Activated CD4-positive, alpha-beta T cell treated with anti-CD3 and anti-CD28 coated beads, Interleukin-2, amount 10 ng/mL, durations not matched to agents 7 days and 5 days (primary cell): ENCODE measurements at places on chromosomes 3 and 15. TPM values are rescaled to one million over a fixed set of nuclear protein-coding genes. Genes with fewer than 3 reads are reported as not detected.
A peak's percentile ranks its signal among the peaks of the same experiment; 100 is the strongest.

- DNase-seq = no peak
- peaks cover 28% of the 10 kb centered on the region for H3K27me3 ChIP-seq
- H3K4me1 ChIP-seq = no peaks in the 10 kb centered on the region
- no peak overlapping the region for H3K27ac ChIP-seq
Observed at GRCh38 chr3:53795789-53796560, 50.2 kb downstream of the CHDH start.

DNA sequence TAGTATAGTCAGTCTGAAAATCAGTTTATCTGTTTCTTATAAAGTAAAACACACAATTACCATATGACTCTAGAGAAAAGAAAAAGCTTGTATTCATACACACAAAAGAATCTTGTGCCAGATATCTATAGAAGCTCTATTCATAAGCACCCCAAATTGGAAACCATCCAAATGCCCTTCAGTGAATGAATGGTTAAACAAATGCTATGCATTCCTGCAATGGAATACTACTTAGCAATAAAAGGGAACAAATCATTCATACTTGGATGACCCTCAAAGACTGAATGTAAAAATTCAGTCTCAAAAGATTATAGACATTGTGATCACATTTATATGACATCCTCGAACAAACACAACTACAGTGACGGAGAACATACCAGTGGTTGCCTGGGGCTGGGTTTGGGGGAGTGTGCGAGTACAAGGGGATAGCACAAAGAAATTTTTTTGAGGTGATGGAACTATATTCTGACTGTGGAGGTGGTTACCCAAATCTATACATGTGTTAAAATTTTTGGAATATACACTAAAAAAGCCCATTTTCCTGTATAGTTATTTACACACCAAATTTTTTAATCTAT, 680.6 kb downstream of the NTRK3 start:
- H3K4me3 ChIP-seq = no peak overlapping the region
- no peak overlapping the region for H3K27ac ChIP-seq
- no peaks in the 10 kb centered on the region for H3K4me1 ChIP-seq

DNA sequence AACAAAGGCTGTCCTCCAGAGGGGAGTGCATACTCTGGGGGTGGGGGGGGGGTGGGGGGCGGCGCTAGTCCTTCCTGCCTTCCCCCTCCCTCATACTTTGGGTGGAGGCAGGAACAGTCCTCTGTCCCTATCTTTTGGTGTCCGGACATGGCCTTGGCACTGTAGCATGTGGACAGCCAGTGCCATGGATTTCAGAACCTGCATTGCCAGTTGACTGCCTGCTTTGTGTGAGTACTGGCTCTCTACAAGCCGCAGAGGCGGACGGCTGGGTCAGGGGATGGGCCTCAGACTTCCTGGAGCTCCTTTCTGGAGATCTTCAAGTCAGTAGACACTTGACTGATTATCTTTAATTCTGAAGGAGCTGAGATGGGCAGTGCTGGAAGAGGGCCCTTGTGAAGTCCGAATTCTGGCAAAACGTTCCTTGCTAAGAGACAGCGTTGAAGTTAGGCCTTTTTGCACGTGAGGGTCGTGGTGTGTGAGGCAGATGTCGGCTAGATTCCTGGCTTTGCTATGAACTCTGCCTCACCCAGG, 2.5 kb downstream of the CLDN11 start:
- peaks cover 43% of the 10 kb centered on the region for H3K27me3 ChIP-seq
- no peak for DNase-seq
- H3K36me3 ChIP-seq = peaks cover 3% of the 10 kb centered on the region

DNA sequence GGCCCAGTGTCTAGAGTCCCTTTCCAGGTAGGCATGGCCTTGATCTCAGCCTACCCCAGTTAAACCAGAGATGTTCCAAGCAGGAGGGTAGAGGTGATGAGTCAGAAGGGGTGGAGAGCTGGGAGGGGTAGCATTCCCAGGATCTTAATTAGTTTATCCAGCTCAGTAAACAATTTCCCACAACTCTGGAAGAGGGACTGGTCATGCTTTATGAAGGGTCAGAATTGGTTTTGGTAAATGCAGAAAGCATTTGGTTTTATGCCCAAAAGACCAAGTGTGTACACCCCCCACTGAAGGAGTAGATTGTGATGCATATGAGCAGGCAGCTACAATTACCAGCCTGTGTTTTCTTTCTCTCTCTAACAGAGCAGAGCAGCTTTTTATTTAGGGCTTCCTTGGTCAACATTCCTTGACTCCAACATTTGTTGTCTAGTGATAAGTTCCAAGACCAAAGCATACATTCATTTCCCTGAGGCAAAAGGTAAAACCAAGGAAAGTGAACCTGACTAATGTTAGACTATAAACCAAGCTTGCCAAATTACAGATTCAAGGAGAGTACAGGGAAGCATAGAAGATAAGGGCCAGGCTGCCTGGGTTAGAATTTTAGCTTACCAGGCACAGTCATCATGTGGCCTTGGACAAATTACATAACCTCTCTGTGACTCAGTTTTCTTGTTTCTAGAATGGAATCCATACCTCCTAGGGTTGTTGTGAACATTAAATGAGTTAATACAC, 17.6 kb downstream of the EXOSC7 start:
- DNase-seq = no peak
- no peak overlapping the region for H3K4me3 ChIP-seq
- H3K36me3 ChIP-seq = peaks cover 62% of the 10 kb centered on the region

DNA sequence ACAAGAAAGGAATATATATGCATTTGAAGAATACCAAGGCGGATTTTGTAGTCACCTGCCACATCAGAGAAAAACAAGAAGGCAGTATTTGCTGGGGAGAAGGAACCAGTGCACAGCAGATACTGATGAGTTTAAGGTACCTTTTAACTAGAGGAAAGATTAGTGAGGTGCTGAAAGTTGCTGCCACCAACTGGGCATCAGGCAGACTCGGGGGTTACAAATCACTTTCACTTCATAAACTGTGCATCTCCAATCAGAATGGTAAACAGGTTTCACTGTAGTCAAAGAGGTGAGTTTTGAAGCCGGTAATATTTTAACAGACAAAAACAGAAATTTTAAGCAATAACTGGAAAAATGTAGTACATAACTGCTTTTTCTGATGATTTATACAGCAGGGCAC, 4.1 kb downstream of the FBN1 start:
- peaks cover 10% of the 10 kb centered on the region for H3K4me1 ChIP-seq
- H3K27me3 ChIP-seq = peaks cover 38% of the 10 kb centered on the region
- H3K4me3 ChIP-seq = no peak overlapping the region

DNA sequence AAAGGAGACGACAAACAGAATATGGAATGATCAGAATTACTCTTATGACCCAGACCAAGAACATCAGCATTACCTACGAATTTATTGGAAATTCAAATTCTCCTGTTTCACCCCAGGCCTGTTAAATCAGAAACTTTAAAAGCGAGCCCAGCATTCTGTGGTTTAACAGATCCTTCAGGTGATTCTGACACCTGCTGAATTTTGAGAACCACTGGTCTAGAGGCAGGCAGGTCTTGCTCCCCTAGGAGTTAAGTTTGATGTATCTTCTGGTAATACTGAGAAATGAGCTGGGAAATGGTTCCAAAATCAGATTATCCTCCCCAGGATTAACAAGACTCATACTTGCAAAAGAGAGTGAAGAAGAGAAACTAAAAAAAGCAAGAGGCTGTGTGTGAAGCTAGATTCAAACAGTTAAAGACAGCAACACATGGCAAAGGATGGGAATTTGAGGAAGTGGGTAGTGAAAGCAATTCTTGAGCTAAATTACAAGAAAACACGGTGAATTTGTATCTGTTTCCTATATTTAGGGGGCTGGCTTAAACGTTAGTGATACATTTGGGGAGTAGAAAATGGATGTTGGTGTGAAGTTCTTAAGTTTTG, 66.0 kb downstream of the FLNB start:
- no peak overlapping the region for H3K4me3 ChIP-seq
- peaks cover 15% of the 10 kb centered on the region for H3K36me3 ChIP-seq

GRCh38 chr15:101373577-101373976, 78.5 kb upstream of the SNRPA1 start:
- H3K36me3 ChIP-seq = no peaks in the 10 kb centered on the region
- no peaks in the 10 kb centered on the region for H3K4me1 ChIP-seq
- no peak for DNase-seq
- peaks cover 14% of the 10 kb centered on the region for H3K27me3 ChIP-seq
- H3K27ac ChIP-seq = no peak overlapping the region

DNA sequence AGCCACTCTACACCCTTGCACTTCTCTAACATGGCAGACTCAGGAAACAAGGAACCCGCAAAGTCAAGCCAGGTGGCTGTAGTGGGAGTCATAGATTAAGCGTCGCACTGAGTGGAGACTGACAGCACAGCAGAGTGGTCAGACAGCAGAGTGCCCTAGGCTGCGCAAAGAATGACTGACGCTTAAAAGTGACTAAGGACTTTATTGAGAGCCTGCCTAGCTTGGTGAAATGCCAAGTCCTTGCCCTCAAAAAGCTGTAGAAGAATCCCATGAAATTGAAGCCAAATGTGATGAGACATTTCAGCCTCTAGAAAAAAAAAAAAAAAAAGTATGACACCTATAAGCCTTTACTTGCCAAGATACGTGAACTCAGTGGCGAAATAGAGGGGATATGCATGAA, 30.2 kb downstream of the NCEH1 start:
- peaks cover 2% of the 10 kb centered on the region for H3K36me3 ChIP-seq
- H3K27me3 ChIP-seq = no peaks in the 10 kb centered on the region
- H3K4me1 ChIP-seq = peaks cover 9% of the 10 kb centered on the region
- H3K4me3 ChIP-seq = no peak overlapping the region
- DNase-seq = no peak

- DNase-seq = peak; percentile 25
- no peaks in the 10 kb centered on the region for H3K27me3 ChIP-seq
- H3K36me3 ChIP-seq = peaks cover 33% of the 10 kb centered on the region
Observed at GRCh38 chr3:150762662-150763121, 277 bp downstream of the SIAH2 start.

GRCh38 chr3:42516443-42516842, 14.0 kb downstream of the VIPR1 start:
- no peak overlapping the region for H3K4me3 ChIP-seq
- DNase-seq = no peak
- H3K36me3 ChIP-seq = peaks cover 15% of the 10 kb centered on the region
- no peak overlapping the region for H3K27ac ChIP-seq
- peaks cover 38% of the 10 kb centered on the region for H3K4me1 ChIP-seq

GRCh38 chr3:187025656-187026316, 95.5 kb downstream of the ST6GAL1 start:
- no peaks in the 10 kb centered on the region for H3K27me3 ChIP-seq
- H3K36me3 ChIP-seq = peaks cover 54% of the 10 kb centered on the region
- peak overlapping the region; percentile 85 for H3K4me3 ChIP-seq

GRCh38 chr15:59438625-59439290, 772 bp downstream of the FAM81A start:
- H3K27me3 ChIP-seq = peaks cover 67% of the 10 kb centered on the region
- peak overlapping the region; percentile 59 for H3K4me3 ChIP-seq
- no peak overlapping the region for H3K27ac ChIP-seq

- H3K27ac ChIP-seq = no peak overlapping the region
- H3K27me3 ChIP-seq = no peaks in the 10 kb centered on the region
- no peak overlapping the region for H3K4me3 ChIP-seq
- DNase-seq = no peak
- H3K36me3 ChIP-seq = peaks cover 5% of the 10 kb centered on the region
- H3K4me1 ChIP-seq = peaks cover 35% of the 10 kb centered on the region
Observed at GRCh38 chr3:186920301-186920700, 10.0 kb upstream of the ST6GAL1 start.

GRCh38 chr3:29758434-29759322, 477.8 kb downstream of the RBMS3 start:
- H3K27ac ChIP-seq = no peak overlapping the region
- no peaks in the 10 kb centered on the region for H3K36me3 ChIP-seq
- no peaks in the 10 kb centered on the region for H3K4me1 ChIP-seq
- no peak overlapping the region for H3K4me3 ChIP-seq

UBAP1L gene
- 5.3 TPM for total RNA-seq

CCR2 gene
- 28.6 TPM for total RNA-seq

MESP1 gene
- total RNA-seq = 1.6 TPM

KBTBD13 gene
- total RNA-seq = not detected

WDR48 gene
- total RNA-seq = 32.4 TPM

ALG1L2 gene
- total RNA-seq = 0.42 TPM
